ENCODE measurements at places on chromosomes 3 and 15.

DNA sequence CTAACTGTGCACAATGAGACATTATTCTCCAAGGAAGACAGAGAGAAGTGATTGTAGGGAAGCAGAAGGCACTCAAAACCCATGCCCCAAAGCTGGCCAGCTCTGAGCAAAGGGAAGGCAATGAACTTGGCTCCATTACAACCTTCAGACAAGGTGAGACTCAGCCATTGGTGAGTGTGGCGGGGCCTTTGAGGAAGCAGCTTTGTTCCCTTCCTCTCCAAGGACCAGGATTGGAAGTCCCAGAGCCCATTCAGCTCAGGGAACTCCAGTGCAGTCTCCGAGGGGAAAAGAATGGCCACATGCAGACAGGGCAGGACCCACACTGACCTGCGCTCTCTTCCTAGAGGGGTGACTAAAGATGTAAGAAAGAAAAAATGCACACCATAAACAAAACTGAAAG is 23.1 kb downstream of the HEG1 start:
- no peak for DNase-seq

- DNase-seq = no peak
Measured at GRCh38 chr3:135558906-135559305, 406.6 kb upstream of the PPP2R3A start.

DNA sequence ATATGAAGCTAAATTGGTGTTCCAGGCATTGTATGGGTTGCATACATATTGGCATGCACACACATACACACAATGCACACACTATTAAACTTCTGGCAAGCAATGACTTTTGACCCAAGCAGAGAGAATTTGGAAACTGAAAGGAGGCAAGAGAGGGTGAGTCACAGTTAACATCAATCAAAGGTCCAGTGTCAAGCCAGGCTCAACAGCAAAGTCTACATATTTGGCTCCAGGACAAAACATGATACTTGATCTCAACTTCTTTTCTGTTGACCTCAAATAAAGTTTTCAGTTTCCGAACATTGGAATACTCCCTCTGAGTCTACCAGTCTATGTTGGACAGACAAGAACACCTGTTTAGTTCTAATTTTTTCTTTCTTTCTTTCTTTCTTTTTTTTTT is 28.3 kb downstream of the IL12A start:
- DNase-seq = peak; percentile 46

DNA sequence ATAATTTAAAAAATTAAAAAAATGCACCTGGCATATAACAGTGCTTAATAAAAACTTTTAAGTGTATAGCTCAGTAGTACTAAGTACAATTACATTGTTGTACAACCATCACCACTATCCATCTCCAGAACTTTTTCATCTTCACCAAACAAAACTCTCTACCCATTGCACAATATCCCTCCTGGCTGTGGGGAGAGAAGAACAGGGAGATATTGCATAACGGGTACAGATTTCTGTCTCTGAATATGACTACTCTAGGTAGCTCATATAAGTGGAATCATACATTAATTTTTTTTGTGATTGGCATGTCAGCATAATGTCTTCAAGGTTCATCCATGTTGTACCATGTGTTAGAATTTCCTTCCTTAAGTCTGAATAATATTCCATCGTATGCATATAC is 91.0 kb upstream of the PLAAT1 start:
- DNase-seq = no peak

DNA sequence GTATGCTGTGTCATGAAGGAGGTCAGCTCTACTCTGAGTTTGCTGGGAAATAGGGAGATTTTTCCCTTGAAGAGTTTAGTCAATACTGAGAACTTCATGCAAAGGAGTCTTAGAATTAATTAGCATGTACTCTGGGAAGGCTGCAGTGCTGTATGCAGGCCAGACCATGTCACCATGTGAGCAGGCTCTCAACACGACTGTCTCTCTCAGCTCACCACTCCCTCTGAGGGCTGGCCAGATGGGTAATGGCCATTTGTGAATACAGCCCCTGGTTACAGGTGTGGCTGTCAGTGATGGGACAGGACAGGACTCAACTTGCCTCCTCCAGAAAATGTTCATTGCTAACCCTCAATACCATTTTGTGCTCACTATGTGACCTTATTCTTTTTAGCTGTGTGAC is 5.1 kb upstream of the CERS3 start:
- DNase-seq = no peak

DNA sequence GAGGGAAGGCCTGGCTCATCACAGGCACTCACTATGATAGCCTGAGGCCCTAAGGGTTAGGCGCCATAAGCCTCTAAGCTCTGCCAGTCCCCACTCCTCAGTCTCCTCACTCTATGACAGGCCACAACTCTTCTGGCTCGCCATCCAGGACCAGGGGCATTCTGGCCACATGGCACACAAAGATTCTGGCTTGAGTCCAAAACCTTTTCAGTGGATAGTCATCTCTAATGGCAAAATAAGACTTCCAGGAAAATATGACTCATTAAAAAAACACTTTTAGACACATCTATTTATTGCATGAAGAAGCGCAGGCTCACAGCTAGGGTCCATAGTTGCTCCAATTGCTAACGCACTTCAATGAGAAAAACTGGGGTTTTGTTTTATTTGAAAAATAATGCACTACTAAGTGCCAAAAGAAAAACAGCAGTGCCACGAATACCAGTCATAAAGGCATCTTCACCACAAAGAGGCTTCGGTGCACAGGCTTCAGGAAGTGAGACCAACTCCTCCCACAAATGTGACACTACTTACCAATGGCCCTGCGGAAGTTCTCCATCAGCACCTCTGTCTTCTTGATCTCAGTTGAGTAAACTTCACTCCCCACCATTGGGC is 11.1 kb downstream of the RUVBL1 start:
- no peak for DNase-seq

All from Calu3 (cell line).